ENCODE measurements at places on chromosomes 4 and X.

DNA sequence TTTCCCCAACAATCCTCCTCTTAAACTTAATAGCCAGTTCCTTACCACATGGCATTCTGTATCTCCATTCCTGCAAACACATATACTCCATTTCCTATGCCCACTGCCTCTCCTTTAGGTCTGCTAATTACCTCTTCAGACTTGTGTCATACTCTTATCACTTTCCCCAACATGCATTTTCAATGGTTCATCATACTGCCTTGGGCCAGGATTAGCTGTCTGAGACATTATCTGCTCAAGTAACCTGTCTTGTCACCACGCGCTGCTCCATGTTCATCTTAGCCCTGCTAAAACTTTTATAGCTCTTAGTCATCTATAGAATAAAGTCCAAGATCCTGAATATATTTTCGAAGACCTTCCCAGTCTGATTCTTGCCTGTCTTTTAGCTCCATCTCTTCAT is 224.1 kb upstream of the GK2 start:
- DNase-seq: no peak
- H3K4me3 ChIP-seq: no peak overlapping the region
- no peaks in the 10 kb centered on the region for H3K4me1 ChIP-seq
- H3K27ac ChIP-seq: no peak overlapping the region
- no peaks in the 10 kb centered on the region for H3K27me3 ChIP-seq
- no peaks in the 10 kb centered on the region for H3K36me3 ChIP-seq

DNA sequence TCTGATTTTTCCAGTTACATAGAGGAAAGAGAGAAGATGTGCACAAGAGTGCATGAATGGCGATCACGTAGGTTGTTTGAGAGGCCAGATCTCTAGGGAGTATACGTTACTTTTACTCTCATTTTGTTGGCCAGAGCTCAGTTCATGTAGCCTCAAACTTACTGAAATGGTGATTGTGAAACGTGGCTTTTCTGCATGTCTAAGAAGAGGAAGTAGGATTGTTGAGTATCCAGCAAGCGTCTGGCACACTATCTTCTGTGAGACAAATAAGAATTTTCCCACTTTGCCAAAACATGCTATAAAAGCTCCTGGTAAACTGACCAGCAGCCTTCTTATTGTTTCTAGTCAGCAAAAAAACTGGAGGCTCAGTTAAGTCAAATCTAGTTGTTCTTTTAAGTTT is 264.5 kb upstream of the EMCN start:
- H3K27me3 ChIP-seq: no peaks in the 10 kb centered on the region
- no peak overlapping the region for H3K4me3 ChIP-seq
- H3K4me1 ChIP-seq: no peaks in the 10 kb centered on the region
- H3K36me3 ChIP-seq: no peaks in the 10 kb centered on the region

DNA sequence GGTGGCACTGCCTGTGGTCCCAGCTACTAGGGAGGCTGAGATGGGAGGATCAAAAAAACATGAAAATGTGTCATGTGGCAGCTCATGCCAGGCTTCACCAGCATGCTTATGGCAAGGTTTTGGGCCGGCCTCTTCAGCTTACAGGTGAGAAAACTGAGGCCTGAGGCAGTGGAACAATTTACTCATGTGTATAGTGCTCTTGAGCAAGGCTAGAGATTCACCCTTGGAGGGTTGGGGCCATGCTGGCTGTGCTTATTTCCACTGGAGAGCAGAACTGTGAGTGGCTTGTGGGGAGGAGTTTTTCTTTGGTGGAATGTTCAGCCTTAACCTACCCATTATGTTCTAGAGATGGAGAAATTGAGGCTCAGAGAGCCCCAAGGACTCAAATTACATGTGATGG is 31.8 kb downstream of the NSD2 start:
- no peaks in the 10 kb centered on the region for H3K4me1 ChIP-seq
- no peak overlapping the region for H3K27ac ChIP-seq
- no peak overlapping the region for H3K4me3 ChIP-seq
- H3K27me3 ChIP-seq: no peaks in the 10 kb centered on the region

- H3K36me3 ChIP-seq: no peaks in the 10 kb centered on the region
- no peak overlapping the region for H3K27ac ChIP-seq
- H3K27me3 ChIP-seq: no peaks in the 10 kb centered on the region
- H3K4me1 ChIP-seq: no peaks in the 10 kb centered on the region
- DNase-seq: no peak
Measured at GRCh38 chrX:104189837-104190236, 23.6 kb downstream of the FAM199X start.

DNA sequence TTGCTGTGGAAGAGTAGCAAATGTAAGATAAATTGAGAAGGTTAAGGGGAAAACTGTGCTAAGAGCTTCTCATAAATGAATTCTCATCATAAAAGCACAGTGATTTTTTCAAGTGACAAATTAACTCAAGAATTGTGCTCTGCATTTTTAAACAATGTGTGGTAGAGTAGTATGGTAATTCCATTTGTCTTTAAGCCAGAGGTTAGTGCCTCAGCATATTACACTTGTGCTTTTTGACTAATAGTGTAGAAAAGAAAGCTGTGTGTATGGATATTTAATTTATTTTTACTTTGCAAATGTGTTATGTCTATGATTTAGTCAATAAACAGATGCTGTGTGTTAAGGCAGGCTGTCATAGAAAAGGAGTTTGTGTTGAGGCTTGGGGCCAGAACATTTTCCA is 61.0 kb downstream of the FHIP1A start:
- no peak for DNase-seq
- no peak overlapping the region for H3K27ac ChIP-seq
- H3K4me3 ChIP-seq: no peak overlapping the region
- H3K36me3 ChIP-seq: no peaks in the 10 kb centered on the region
- no peaks in the 10 kb centered on the region for H3K4me1 ChIP-seq

GRCh38 chr4:137640838-137641158 is 108.5 kb upstream of the PCDH18 start:
- no peaks in the 10 kb centered on the region for H3K36me3 ChIP-seq
- H3K4me3 ChIP-seq: no peak overlapping the region
- H3K27me3 ChIP-seq: no peaks in the 10 kb centered on the region
- DNase-seq: no peak
